ENCODE measurements at places on chromosomes 1 and 21.

GRCh38 chr1:66605419-66605997, 71.6 kb downstream of the SGIP1 start:
- no peak for DNase-seq

DNA sequence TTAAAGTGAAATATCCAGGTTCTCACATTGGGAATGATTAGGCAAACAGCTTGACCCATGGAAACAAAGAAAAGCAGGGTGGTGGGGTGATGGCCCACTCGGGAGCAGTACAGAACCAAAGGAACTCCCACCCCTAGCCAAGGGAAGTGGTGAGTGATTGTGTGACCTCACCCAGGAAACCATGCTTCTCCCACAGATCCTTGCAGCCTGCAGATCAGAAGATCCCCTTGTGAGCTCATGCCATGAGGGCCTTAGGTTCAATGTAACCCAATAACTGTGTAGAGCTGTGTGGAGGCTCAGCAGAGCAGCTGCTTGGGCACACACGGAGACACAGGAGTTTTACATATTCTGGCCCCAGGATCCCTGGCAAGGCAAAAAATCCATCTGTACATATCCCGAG, 311.8 kb upstream of the DPYD start:
- DNase-seq = no peak

DNA sequence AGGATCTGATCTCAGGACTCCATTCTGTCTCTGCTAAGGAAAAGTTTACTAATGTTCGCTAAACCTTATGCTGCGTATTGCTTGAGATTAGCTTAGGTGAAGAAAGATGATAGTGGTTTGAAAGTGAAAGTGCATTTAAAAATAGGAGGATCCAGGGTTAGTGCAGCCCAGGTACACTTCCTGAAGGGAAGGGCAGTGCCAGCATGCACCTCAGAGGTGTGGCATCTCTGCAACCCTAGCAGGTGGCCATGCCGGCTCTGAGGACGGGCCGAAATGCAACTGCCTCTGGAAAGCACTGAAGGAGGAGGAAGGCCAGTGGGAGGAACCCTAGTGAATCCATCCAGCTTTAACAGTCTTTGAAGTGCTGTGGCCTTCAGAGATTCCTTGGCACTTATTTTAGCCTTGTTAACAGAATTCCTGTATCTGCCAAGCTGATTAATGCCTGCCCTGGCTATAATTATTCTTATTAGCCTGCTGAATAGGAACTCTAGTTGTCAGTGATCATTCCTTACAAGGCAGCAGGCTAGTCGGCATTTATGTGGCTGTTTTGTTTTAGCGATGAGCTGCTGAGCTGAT, 5.5 kb downstream of the PTGFRN start:
- no peak for DNase-seq

DNA sequence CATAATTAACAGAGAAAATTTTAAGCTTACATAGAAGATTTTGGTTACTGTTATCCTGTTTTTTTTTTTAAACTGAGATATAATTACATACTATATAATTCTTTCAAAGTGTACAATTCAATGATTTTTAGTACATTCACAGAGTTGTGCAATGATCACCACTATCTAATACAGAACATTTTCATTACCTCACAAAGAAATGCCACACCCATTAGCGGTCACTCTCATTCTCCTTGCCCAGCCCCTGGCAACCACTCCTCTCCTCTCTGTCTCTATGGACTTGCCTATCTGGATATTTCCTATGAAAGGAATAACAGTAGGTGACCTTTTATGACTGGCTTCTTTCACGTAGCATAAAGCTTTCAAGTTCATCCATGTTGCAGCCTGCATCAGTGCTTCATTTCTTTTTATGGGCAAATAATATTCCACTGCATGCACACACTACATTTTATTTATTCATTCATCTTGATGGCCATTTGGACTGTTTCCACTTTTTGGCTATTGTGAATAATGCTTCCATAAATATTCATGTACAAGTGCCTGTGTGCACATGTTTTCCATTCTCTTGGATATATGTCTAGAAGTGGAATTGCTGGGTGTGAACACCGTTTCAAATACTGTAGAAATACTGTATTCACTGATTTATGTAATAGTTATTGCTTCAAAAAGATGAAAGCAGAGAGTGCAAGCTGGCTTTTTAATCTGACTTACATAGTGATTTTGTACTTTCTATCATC, 26.5 kb downstream of the TAF5L start:
- no peak for DNase-seq

- no peak for DNase-seq
Measured at GRCh38 chr1:18869847-18870594, 10.6 kb upstream of the TAS1R2 start.

Measured in HCEC 1CT (cell line).